ENCODE measurements at places on chromosomes 7 and 10.

GRCh38 chr7:106813705-106814305, 51.3 kb upstream of the PIK3CG start:
- DNase-seq: no peak

GRCh38 chr7:44308596-44309270, 16.7 kb downstream of the CAMK2B start:
- DNase-seq: no peak

DNA sequence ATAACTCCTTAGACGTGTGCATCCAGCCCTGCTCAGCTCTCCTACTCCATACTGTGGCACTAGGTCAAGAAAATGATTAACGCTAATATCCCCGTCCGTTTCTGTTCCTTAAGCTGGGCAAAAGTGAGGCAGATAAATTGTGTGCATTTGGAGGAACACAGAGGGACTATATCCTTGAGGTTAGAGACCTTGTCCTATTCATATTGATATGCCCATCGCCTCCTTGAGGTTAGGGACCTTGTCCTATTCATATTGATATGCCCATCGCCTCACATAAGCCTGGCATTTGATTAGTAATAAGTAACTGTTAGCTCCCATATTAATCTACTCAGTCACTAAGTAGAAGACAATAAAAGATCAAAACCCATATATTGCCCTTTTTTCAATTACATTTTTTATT, 12.9 kb upstream of the TAX1BP1 start:
- no peak for DNase-seq

GRCh38 chr7:88485821-88486220, 179.1 kb upstream of the STEAP4 start:
- DNase-seq: no peak

DNA sequence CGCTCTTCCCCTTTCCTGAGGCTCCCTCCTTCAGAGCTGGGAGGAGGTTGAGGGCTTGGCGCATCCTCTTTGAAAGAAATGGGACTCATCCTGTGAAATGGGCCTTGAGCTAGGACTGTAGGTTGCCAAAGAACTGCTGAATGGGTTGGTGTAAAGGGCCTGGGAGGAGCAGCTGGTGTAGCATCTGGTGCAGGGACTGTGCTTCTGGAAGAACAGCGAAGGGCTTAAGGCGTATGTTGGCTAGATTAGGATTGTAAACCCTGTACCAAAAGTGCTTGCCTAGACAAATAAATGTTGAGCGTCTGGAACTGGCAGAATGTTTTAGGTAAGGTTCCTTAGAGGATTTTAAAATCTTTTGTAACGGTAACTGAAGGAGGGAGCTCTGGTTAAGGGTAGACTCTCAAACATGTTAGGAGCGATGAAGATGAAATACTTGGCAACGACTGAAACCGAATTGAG, 563 bp downstream of the STAM start:
- DNase-seq: no peak

DNA sequence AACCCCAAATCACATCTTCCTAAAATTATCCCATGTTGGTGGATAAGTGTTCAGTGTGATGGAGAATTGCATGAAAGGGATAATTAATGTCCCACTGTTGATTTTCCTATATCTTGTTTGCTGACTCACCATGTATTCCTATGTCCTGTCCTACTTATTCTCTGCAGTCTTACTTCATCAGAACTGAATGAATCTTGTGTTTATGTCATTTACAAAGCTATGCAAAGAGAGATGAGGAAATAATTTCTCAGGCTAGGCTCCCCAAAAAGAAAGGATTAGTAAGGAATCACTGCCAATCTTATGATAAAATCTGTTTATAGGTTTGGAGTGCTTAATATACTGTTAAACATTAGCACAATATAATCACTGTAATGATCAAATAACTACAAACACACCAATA, 360.8 kb downstream of the CRPPA start:
- DNase-seq: no peak

- DNase-seq: no peak
Observed at GRCh38 chr10:128463991-128464760, 338.0 kb upstream of the MKI67 start.

GRCh38 chr10:111698711-111699110, 484.9 kb downstream of the GPAM start:
- DNase-seq: no peak

DNA sequence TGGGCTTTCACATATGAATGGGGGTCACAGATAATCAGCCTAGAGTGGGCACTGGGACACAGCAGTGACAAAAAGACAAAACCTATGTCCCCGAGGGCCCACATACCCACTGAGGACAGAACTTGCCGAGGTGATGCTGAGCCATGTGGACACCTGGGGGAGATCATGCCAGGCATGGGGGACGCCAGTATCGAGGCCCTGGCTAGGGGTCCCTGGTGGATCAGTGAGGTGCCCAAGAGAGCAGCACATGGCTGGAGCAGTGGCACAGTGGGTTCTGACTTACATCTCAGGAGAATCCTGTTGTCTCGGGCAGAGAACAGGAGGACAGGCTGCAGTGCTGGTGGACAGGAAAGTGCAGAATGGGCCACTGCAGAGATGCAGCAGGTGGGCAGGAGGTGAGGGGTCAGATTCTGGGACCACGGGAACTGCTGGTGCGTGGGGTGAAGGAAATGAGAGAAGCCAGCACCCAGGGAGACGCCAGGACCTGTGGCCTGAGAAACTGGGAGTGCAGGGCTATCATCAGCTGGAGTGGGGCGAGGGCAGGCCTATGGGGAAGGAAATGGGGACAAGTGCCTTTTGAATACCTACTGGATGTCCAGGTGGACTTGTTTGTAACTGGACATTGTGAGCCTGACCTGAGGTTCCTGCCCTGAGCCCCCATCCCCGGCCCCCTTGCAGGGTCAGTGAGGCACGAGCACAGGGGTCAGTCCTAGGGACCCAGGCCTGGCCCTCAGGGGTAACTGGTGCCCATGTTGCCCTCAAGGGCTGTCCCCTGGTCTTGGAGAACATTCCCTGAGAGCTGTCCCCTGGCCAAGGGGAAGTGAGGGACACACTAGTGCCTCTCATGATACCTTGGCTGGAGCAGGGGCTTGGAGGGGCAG, 91.2 kb upstream of the RET start:
- no peak for DNase-seq

GRCh38 chr7:117399820-117400422, 27.4 kb downstream of the ASZ1 start:
- no peak for DNase-seq

DNA sequence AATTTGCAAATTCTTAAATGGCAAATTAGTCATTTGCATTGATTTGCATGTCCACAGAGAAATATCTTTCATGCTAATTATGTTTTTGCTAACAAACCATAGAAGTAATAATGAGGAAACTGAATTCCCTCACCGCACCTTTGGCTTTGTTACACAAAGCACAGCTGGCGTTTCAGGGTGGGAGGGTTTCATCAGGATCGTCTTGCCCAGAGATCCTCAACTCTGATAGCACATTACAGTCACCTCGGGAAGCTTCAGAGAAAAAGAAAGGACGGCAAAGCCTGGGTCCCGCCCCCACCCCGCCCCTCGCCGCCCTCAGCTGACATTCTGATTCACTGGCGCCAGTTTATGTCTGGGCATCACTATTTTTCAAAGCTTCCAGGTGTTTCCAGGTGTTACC, 119.4 kb downstream of the PTPRN2 start:
- no peak for DNase-seq

DNA sequence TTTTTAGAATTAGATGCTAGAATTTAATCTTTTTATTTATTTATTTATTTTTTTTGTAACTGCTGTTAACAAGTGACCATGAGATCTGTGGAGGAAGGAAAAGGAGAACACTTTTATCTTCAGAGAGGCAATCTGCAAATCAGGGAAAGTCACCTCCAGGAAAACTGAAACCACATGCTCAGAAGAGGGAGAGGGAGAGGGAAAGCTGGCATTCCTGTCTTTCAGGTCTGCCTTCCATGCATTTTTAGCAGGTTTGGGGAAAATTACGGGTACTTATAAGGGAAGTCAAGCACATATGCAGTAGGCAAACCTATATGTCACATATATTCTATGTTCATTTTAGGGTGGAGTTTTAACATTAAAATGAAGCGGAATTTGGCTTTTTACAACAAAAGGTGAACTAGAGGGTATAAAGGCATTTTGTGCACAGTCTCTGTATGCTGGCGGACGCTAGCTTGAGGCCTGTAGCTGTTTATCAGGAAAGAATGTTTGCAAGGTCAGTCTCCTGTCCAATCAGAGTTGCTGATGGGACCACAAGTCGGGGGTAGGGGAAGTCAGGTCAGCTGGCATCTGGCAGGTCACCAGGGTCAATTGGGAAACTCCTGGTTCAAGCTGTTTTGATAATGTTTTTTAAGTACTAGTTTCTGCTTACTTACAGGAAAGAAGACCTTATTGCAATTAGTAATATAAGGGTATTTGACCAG, 333.5 kb downstream of the GPR158 start:
- no peak for DNase-seq

GRCh38 chr7:20222219-20222828, 5.1 kb upstream of the MACC1 start:
- no peak for DNase-seq

GRCh38 chr7:134071355-134072331, 55.5 kb upstream of the LRGUK start:
- DNase-seq: no peak

DNA sequence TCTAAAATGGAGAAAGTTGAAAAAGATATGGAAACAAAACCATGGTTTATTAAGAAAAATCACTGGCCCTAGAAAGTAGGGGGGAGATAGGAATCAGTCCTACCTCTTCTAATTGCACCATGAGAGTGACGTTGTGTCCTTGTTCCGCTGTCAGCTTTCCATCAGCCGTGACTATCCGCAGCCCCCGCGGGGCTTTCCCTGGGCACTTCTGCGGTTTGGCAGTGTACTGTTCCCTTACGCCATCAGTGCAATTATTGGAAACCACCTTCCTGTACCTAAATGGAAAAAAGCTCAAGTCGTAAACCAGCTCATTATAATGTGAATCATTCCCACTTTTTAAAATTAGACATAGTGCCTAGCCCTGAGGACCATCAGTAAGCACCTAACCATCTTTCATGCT, 512.2 kb downstream of the SORCS1 start:
- DNase-seq: no peak

DNA sequence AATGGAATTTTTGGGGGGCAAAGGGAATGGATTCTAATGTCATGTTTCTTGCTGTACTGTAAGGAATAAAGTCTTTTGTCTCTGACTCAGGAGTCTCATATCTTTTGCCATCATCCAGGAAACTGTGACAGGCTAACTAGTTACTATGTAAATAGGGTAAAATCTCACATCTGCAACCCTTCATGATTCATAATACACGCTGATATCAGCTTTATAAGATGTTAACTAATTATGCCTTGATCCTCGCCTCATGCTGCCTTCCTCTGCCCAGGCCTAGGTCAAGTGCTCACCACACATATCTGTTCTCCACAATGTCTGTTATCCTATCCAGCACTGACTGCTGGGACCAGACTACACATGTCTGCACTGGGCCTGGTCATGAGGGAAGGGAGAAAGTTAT, 81.3 kb upstream of the CXCL12 start:
- DNase-seq: no peak

DNA sequence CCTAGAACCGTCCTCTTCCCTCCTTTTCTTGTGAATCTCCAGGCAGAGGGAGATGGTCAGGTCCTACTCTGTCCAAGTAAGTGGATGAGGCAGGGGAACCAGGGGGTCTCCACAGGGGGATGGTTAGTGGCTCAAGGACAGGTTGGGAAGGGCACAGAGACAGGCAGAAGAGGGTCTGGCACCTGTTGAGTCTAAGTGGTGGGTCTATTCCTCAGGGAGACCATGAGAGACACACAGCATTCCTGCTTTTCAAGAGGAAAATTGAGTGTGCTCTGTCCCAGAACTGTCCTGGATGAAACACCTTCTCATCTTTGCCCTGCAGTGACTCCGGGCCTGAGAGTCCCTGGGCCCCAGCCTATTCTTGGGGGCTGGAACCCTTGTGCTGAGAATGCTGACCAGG, 184.8 kb upstream of the GALNT17 start:
- no peak for DNase-seq

DNA sequence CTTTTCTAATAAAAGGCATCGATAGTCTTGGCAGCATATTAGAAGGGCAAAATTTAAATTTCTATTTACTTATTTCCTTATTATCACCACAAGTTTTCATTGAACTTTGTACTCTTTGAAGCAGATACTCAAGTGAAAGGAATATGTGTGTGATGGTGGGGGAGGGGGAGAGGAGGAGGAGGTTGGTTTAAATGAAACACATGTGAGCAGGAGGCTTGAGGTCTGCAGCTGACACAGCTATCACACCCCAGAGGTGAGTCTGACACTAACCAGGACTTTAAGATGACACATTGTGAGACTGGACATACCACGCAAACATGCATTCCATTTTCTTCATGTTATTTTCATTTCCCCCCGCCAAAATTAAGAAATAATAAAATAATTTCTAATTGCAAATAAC, 63.3 kb downstream of the CTTNBP2 start:
- no peak for DNase-seq

GRCh38 chr7:3174515-3175284, 126.4 kb upstream of the SDK1 start:
- DNase-seq: no peak

GRCh38 chr7:2614631-2615330, 17.0 kb upstream of the TTYH3 start:
- DNase-seq: no peak

DNA sequence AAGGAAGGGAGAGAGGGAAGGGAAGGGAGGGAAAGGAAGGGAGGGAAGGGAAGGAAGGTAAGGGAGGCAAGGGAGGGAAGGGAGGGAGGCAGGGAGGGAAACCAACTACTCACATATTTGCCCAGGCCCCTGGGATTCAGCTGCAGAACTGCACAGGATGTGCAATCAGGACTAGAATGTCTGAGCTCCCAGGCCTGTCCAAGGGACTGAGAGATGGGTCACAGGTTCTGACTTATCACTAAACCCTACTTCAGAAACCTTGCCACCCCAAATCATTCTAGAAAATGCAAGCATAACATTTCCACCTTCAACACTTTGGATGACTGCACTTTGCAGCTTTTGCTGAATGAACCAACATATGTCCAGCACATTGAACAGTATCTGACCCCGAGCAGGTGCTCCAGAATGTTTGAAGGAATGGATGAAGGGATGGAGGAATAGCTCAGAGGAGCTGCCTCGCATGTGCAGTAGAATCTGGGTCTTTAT, 245.3 kb downstream of the KCNMA1 start:
- no peak for DNase-seq

GRCh38 chr7:1727812-1728570, 57.9 kb downstream of the ELFN1 start:
- DNase-seq: no peak

DNA sequence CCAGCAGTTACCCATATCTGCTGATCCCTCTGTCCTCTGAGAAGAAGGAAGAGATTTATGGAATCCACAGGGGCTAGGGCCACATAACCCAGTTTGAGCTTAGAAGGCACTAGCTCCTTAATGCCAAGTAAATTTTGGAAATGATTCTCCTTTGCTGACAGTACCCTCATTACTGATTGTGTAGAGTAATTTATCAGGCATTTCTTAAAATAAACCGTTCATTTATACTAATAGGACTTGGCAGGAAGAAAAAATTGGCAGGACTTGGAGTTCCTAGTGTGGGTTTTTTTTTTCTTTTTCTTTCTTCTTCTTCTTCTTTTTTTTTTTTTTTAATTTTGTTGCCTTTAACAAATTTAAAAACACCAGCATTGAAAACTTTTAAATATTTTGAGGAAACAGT, 645.7 kb downstream of the SUGCT start:
- no peak for DNase-seq

GRCh38 chr10:45420453-45421192, 46.6 kb downstream of the ALOX5 start:
- DNase-seq: no peak

GRCh38 chr10:118032564-118032963, 14.2 kb downstream of the RAB11FIP2 start:
- no peak for DNase-seq

- DNase-seq: no peak
Observed at GRCh38 chr7:98976396-98977185, 98.3 kb downstream of the TRRAP start.
